ENCODE measurements at places on chromosomes 4 and X. TPM values are rescaled to one million over a fixed set of nuclear protein-coding genes. Genes with fewer than 3 reads are reported as not detected.

BTC gene
- not detected for total RNA-seq

BEX5 gene
- not detected for total RNA-seq

GASK1B gene
- total RNA-seq = 6.2 TPM

CD40LG gene
- total RNA-seq = not detected

IL15 gene
- total RNA-seq = 7.1 TPM

SPP1 gene
- 3.1 TPM for total RNA-seq

GPR143 gene
- total RNA-seq = not detected

NEUROG2 gene
- total RNA-seq = not detected

RASGEF1B gene
- not detected for total RNA-seq

SPARCL1 gene
- not detected for total RNA-seq

C4orf50 gene
- total RNA-seq = not detected

ZFYVE28 gene
- total RNA-seq = 8.9 TPM

TRPC3 gene
- 0.22 TPM for total RNA-seq

UNC5C gene
- total RNA-seq = not detected

MTM1 gene
- total RNA-seq = 8.9 TPM

RTL5 gene
- 1.0 TPM for total RNA-seq

MMRN1 gene
- not detected for total RNA-seq

SPATA4 gene
- not detected for total RNA-seq

PNMA6F gene
- not detected for total RNA-seq

HTR2C gene
- not detected for total RNA-seq

KLB gene
- total RNA-seq = not detected

IL13RA2 gene
- 11.5 TPM for total RNA-seq

CXCL6 gene
- total RNA-seq = 8.1 TPM

USP17L20 gene
- not detected for total RNA-seq

MFSD8 gene
- total RNA-seq = 21.8 TPM

HERC6 gene
- total RNA-seq = 0.51 TPM

G6PD gene
- total RNA-seq = 66.0 TPM

ZRSR2 gene
- 1.4 TPM for total RNA-seq

PLXNB3 gene
- 12.5 TPM for total RNA-seq

MAGEB10 gene
- not detected for total RNA-seq

ARMCX6 gene
- total RNA-seq = 42.3 TPM

PPP2R2C gene
- not detected for total RNA-seq

C4orf51 gene
- not detected for total RNA-seq

CTAG1B gene
- total RNA-seq = not detected
